Amniotic epithelial cell (primary cell): ENCODE measurements at places on chromosomes 3 and 15.

GRCh38 chr3:167445491-167445890, 28.4 kb downstream of the SERPINI2 start:
- DNase-seq: no peak

- DNase-seq: no peak
Observed at GRCh38 chr3:38763569-38763968, 52.4 kb downstream of the SCN10A start.

GRCh38 chr15:54564166-54564565, 585.9 kb downstream of the UNC13C start:
- no peak for DNase-seq

GRCh38 chr15:31392761-31393401, 66.2 kb downstream of the KLF13 start:
- DNase-seq: peak; percentile 36

- no peak for DNase-seq
Observed at GRCh38 chr15:71085809-71086208, 29.5 kb upstream of the THSD4 start.

GRCh38 chr15:45371546-45371945, 6.8 kb downstream of the GATM start:
- no peak for DNase-seq

DNA sequence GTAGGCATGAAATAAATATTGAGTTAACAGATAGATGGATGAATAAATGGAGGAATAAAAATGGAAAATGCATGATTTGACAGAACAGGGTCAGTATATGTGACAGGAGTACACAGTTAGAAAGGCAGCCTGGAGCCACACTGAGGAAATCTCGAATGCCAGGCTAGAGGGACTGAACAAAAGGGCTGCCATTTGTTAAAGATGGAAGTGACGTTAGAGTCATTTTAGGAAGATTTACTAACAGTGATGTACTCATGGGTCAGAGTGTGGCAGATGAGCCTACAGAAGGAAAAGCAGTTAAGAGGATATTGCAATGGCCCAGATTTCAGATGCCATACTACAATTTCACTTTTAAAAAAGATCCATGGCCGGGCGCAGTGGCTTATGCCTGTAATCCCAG, 7.4 kb upstream of the TMPRSS7 start:
- no peak for DNase-seq

GRCh38 chr3:62795978-62796657, 79.1 kb downstream of the CADPS start:
- no peak for DNase-seq
